Panc1 (cell line): ENCODE measurements at places on chromosomes 5 and 9.

DNA sequence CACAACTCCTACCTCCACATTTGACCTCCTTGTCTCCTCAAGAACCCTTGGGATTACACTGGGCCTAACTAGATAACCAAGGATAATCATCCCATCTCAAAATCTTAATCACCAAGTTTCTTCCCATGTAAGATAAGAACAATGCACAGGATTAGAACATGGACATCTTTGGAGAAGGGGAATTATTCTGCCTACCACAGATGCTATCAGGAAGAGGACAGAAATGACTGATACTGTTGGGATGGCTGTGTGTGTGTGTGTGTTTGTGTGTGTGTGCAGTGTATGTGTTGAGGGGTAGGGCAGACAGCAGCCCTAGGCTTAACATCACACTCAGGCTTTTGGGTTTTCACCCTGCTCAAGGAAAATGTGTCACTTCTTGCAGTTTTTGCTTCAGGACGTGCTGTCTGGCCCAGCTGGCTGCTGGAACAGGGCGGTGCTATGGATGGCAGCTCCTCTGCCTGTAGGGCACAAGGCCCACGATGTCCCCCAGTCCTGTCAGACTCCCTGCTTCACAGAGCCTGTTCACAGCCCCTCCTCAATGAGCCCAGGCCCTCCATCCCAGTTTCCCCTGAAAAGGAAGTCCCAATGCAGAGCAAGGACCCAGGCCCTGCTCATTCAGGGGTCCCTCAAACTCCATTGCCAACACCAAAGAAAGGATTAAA is 7.7 kb downstream of the CA9 start:
- DNase-seq = no peak

DNA sequence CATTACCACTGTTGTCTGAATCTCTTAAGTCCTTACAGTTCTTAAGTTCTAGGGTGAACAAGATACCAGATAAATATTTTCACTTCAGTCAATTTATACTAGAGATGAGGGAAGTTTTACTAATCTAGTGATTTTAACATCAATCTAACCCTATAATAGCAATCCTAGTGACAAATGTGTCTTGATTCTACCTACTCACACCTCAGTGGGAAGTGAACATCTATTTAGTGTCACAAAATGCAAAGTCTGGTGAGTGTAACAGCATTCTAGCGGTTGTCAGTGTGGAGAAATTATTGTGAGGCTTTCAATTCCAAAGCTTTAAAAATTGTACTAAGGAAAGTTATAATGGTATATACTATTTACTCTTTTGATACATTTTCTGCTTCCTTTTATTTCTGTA is 225.8 kb upstream of the CYLC2 start:
- DNase-seq = no peak

DNA sequence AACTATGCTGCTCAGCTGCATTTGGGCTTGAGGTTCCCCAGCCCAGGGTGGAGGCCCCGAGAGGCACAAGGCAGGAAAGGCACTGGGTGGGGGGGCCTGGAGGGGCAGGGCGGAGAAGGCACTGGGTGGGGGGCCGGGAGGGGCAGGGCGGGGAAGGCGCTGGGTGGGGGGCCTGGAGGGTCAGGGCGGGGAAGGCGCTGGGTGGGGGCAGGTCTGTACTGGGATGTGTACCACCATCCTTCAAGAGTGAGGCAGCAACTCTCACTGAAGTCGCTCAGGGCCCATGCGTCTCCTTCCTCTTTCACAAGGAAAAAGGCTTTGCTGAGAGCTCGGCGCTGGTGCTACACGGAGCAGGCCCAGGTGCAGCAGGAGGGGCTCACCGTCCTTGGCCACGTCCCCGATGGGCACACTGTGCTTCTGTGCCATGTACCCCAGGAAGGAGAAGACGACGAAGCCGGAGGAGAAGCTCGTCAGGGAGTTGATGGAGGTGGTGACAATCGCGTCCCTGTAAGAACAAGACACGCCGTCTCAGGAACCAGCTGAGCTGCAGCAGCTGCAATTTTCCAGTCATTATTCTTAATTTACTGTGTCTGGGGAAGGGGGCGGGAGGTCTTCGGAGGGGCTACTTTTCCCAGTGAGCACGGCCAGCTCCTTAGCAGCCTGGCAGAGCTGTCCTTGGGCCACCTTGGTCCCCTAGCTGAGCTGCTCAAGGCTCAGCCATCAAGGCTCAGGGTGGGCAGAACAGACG is 30.8 kb downstream of the SLC6A3 start:
- no peak for DNase-seq

DNA sequence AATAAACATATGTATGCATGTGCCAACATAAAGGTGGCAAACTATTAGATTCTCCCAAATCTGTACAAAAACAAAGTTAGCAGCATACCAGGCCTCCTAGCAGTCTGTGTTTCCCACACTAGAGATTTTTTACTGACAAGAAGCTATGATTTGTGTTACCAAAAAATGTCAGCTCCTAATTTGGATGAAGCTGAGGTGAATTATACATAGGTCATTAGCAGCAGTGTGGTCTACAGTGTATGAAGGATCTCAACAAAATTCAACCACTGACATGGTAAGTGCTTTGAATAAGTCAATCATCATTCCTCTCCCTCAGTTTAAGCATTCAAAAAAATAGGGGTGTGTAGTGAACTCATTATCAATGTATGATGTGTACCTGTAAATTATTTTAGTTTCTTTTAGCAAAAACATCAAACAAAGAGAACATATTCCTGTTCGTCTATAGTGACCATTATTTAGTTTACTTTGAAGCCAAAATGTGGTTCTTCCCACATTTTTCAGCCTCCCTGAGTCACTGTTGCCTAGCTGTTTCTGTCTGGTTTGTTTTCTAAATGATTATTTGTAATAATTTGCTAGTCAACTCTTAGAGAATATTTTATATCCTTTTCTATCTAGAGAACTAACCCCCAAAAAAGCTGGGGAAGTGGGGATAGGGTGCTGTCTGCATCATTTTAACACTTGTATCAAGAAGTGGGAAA is 52.1 kb upstream of the RGMB start:
- no peak for DNase-seq

GRCh38 chr9:114611516-114612271 is 603 bp downstream of the TMEM268 start:
- DNase-seq = no peak

DNA sequence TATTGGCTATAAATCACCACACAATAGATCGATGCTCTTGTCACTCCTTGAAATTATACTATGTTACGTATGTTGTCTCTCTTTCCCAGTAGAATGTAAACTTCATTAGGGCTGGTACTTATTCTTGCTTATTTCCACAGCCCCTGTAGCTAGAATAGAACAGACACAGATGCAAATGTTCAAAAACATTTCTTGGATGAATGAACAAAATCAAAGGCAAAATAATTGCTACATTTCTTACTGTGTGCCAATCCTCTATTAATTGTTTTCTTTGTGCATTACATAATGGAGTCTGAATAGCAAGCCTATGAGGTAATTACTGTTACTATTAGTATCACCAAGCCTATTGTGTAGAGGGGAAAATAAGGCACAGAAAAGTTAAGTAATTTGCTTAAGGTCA is 725 bp upstream of the OR13C2 start:
- DNase-seq = no peak

- DNase-seq = no peak
These were observed 614 bp upstream of the CPLANE1 start for GRCh38 chr5:37249815-37250164.

DNA sequence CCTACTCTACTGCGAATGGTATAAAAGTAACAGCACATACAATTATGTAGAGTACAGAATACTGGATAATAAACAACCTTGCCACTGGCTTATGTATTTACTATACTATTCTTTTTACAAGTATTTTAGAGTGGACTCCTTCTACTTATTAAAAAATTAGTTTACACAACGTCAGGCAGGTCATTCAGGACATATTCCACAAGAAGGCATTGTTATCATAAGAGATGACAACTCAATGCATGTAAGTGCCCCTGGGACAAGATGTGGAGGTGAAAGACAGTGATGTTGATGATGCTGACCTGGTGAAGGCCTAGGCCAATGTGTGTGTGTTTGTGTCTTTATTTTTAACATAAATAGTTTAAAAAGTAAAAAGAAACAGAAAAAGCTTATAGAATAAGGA is 421.7 kb downstream of the CDH12 start:
- DNase-seq = no peak

DNA sequence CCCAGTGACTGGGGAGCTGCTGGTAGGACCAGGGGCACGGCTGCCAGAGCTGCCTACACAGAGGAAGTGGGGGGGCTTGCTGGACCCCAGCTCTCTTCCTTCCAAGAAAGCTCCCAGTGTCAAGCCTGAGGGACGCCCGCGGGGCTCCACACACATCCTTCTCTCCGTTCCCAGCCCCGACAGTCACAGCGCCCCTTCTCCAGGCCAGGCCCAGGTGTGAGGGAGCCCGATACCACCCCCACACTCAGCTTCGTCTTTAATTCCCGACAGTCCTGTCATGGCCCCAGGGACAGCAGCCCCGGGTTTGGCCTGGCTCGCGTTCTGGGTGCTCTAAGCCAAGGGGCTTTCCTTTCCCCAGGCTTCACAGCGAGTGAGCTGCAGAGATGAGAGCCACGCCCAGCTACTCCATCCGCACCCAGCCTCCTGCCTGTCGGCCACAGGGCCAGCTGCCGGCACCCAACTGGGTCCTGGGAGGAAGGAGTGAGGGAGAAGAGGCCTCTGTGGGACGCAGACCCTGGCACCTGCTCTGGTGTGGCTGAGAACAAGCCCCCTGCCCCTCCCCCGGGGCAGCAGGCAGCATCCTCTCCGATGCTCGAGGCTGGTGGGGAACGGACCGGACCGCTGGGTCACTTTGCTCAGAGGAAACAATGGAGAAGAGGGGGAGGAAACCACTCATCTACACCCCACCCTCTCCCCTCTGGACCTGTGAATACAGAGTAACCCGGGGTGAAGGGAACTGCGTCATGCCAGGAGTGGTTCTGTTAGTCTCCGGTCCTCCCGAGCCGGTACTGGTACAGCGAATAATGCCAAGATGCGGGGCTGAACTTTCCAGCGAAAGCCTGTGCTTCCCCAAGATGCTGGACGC is 53.9 kb upstream of the PHYKPL start:
- no peak for DNase-seq

DNA sequence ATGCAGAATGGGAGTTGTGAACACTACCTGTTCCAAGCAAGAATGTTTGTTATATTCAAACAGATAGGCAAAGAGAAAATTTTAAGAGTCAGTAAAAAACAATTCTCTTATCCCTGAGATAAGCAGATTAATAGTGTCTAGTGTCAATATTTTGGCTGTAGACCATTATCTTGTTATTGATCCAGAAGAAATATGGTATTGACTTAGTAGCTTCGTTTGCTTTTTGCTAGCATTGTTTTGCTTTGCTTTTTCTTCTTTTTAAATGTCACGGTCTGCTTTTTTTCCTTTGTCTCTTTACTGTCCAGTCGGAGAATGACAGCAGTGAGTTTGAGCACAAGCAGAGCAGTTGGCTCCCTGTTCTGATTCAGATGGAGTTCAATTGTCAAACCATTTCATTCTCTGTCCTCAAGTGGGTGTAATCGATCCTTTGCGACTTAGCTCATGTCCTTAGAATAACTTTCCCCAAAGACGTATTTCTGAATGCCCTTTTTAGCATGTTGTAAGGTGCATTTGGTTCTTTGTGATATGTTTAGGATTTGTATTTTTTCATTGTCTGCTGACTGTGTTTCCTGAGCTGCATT is 29.3 kb downstream of the FUBP3 start:
- no peak for DNase-seq

DNA sequence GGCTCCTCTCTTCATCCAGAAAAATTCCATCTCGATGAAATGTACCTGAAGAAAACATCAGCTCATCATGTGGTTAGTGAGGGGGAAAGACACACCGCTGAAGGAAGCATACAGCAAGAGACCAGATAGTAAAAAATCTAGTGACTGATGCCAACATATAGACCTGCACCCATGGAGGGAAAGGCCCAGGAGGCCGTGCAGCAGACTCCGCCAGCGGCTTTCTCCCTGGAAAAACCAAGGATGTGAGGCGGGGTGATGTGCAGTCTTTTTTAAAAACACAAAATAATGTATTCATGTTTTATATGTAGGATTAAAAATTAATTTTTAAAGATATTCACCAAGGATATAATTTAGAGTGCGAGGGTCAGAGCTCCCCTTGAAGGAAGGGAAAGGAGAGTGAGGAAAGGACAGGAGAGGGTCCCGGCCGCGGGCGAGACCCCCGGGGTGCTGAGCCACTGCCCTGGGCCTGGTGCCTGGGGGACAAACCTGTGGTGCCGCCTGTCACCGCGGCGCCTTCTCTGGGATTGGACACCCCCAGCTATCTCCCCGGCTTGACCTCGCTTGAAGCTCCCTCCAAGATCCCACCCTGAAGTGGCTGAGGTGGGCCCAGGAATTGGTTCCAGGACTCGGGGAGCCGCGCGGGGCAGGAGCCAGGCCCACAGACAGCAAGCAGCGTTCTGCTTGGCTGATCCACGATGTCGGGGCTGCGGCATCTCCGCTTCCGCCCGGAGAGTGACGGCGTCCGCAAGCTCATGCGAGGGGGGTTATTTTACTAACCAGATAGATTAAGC is 12.1 kb upstream of the UNC5A start:
- DNase-seq = no peak

DNA sequence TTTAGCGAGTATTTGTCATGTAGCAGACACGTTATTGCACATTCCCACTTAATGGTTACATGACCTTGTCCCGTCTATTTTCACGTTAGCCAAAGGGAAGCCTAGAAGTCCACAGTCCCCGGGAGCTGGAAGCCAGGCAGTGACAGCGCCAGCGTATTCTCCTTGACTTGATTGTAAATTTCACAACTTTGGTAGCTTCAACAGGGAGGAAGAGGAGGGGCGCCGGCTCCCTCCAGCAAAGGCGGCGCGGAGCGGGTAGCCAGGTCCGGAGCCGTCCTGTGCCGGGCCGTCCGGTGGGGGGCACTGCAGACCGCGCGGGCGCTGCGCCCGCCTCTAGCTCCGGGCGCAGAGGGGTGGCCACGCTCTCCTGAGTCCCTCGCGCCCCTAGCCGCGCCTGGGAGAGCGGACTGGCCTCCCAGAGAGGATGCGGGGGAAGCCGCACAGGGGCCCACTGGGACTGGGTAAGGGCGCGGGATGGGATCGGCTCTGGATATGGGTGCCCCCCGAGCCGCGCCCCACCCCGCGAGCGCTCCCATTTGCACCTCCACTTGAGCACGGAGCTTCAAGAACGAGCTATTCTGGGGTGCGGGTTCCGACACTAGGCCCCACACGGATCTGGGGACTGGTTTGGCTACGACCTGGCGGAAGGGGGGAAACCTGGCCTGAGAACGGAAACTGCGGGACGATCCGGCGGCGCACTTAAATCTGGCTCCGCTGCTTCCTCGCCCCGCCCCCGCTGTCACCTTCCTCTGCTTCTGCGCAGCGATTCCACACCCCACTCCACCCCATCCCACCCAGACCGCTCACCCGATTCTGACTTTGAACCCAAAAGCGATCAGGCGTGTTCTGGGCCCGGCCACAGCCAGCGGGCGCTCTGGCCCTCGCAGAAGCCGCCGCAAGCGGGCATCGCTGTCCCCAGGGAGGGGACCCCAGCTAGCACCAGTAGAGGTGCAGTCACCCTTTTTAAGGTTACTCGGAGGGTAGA is 23.8 kb downstream of the KLF4 start:
- no peak for DNase-seq
